ENCODE measurements at places on chromosomes 5 and 9. TPM values are rescaled to one million over a fixed set of nuclear protein-coding genes. Genes with fewer than 3 reads are reported as not detected.

GRCh38 chr9:37284636-37285035, 137.9 kb upstream of the GRHPR start:
- peaks cover 24% of the 10 kb centered on the region for H3K4me1 ChIP-seq
- no peak overlapping the region for H3K27ac ChIP-seq
- H3K4me3 ChIP-seq = no peak overlapping the region
- no peaks in the 10 kb centered on the region for H3K27me3 ChIP-seq
- peaks cover 9% of the 10 kb centered on the region for H3K36me3 ChIP-seq

DNA sequence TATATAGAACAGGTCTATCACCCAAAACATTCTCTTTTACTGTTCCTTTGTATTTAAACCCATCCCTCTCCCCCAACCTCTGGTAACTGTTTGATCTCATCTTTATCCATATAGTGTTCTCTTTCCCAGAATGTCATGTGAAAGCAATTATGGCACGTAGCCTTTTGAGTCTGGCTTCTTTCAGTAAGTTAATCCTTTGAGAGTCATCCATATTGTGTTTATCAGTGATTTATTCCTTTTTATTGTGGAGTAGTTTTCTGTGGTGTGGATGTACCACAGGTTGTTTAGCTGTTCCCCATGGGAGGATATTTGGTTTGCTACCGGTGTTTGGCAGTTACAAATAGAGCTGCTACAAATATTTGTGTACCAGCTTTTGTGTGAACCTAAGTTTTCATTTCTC, 38.0 kb downstream of the HMGXB3 start:
- peaks cover 13% of the 10 kb centered on the region for H3K4me1 ChIP-seq
- DNase-seq = no peak
- peaks cover 1% of the 10 kb centered on the region for H3K27me3 ChIP-seq
- H3K27ac ChIP-seq = no peak overlapping the region
- H3K4me3 ChIP-seq = no peak overlapping the region

- peaks cover 38% of the 10 kb centered on the region for H3K4me1 ChIP-seq
- H3K36me3 ChIP-seq = peaks cover 13% of the 10 kb centered on the region
- no peak for DNase-seq
- no peaks in the 10 kb centered on the region for H3K27me3 ChIP-seq
Measured at GRCh38 chr5:100860407-100860806, 42.7 kb downstream of the ST8SIA4 start.

DNA sequence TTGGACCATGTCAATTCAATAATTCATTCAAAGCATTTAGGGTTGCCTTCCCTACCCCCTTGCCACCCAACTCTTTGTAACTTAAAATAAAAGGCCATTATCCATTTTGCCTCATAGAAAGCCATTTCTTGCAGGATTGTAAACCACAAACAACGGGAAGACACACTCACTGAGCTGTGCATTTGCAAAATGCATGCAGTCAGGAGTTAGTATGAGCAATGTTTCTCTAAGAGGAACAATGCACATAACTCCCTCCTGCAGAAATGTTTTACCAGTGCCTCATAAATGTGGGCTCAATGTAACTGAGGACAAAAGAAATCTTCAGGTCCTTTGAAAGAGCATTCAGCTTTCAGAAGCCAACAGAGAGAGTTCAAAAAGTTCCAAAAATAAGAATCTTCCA, 98.5 kb upstream of the ABCA1 start:
- no peaks in the 10 kb centered on the region for H3K36me3 ChIP-seq
- H3K27me3 ChIP-seq = no peaks in the 10 kb centered on the region
- no peaks in the 10 kb centered on the region for H3K4me1 ChIP-seq
- DNase-seq = no peak
- H3K27ac ChIP-seq = no peak overlapping the region

TRIM36 gene
- polyA plus RNA-seq = not detected

CDH10 gene
- not detected for polyA plus RNA-seq

HRCT1 gene
- polyA plus RNA-seq = not detected

PTCH1 gene
- 30.6 TPM for polyA plus RNA-seq

FBXW11 gene
- 17.8 TPM for polyA plus RNA-seq

Measured in immature natural killer cell (primary cell).